Activated CD4-positive, alpha-beta T cell treated with anti-CD3 and anti-CD28 coated beads, Interleukin-2, amount 50 U/mL, for 4 hours (primary cell): ENCODE measurements at places on chromosomes 11 and 22.

GRCh38 chr22:23532731-23533130 is 47.4 kb downstream of the IGLL1 start:
- no peak for DNase-seq

GRCh38 chr11:81301166-81301830 is 1432.4 kb downstream of the FAM181B start:
- DNase-seq = no peak

DNA sequence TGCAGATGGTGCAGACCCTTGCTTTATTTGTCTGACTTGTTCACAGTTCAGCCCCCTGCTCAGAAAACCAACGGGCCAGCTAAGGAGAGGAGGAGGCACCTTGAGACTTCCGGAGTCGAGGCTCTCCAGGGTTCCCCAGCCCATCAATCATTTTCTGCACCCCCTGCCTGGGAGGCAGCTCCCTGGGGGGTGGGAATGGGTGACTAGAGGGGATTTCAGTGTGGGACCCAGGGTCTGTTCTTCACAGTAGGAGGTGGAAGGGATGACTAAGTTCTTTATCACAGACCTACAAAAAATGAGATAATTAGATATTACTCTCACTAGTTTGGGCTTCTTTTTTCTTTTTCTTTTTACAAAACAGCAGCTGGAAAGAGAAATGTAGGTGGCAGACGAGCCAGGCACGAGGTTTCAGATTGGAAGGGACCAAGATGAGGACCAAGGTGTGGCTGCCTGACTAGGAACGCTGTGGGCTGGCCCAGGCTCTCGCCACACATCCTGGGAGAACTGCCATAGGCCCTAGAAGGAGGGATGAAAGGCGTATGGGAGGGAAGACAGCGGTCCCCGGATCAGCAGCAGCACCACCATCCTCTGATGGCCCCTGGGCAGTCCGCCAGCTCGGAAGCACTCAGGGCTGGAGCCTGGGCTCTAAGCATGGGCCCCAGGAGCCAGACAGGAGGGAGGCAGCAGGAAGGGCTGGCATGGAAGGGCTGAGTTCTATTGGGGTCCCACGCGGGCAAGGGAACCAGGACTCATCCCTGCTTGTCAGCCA is 14.2 kb downstream of the TXN2 start:
- no peak for DNase-seq

GRCh38 chr22:27639248-27640086 is 162.1 kb downstream of the MN1 start:
- DNase-seq = no peak

- no peak for DNase-seq
Observed at GRCh38 chr22:16854631-16855030, 29.4 kb upstream of the XKR3 start.

GRCh38 chr11:73972620-73973449 is 9.8 kb downstream of the UCP2 start:
- no peak for DNase-seq

DNA sequence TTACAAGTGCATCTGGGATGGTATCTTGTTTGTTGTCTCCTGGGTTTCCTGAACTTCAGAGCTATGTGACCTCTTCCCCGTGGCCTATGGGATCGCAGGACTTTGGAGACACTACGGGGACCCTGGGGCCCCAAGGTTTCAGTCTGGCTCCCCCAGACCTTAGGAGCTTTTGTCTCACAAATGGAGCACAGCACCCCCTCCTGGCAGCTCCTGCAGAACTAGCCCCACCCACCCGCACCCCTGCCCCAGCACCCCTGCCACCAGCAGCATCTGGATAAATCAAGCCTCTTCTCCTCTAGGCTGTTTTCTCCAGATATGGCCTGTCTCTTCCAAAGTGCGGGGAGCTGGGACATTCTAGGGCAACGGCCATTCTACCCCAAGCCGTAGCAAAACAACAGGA is 10.4 kb downstream of the RCOR2 start:
- peak; percentile 50 for DNase-seq

- DNase-seq = no peak
Observed at GRCh38 chr11:40885250-40885954, 574.0 kb downstream of the LRRC4C start.

DNA sequence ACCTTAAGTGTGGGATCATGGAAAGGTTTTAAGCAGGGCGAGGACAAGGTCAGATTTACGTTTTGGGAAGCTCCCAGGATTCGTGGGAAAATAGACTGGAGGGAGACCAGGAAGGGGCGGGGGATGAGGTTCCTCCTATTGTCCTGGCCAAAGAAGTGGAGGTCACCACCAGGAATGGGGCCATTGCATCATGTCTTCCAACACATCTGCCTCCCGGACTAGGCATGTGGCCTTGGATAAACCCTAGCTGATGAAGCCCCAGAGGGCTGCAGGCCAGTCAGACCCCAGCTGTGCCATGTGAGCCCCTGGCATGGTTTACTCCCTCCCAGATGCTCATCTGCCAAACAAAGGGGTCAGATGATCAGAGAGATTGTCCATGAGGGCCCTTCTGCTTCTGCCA is 11.5 kb upstream of the YWHAH start:
- DNase-seq = no peak

DNA sequence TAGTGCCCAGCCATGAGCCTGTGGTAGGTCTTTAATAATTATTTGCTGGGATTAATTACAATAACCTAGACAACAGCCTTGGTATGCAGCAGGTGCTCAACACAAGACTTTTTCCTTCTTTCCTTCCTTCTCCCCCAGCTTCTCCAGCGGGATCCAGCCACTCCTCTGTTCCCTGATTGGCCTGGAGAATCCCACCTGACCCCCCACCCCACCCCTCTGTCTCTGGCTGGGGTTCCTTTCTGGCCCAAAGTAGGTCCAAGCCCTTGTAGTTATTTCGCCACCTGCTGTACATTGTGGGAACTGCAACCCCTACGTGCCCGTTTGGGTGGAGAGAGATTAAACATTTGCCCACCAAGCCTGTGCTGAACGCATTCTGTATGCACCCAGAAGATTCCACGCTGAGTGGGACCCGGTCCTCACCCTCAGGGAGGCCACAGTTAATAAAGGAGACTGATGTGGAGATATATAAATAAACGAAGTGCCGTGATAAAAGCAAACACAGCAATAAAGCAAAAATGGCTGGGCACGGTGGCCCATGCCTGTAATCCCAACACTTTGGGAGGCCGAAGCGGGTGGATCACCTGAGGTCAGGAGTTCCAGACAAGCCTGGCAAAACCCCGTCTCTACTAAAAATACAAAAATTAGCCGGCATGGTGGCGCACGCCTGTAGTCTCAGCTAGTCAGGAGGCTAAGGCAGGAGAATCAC is 32.1 kb upstream of the DGKZ start:
- DNase-seq = peak; percentile 71

GRCh38 chr11:102559839-102560238 is 29.3 kb upstream of the MMP7 start:
- no peak for DNase-seq

DNA sequence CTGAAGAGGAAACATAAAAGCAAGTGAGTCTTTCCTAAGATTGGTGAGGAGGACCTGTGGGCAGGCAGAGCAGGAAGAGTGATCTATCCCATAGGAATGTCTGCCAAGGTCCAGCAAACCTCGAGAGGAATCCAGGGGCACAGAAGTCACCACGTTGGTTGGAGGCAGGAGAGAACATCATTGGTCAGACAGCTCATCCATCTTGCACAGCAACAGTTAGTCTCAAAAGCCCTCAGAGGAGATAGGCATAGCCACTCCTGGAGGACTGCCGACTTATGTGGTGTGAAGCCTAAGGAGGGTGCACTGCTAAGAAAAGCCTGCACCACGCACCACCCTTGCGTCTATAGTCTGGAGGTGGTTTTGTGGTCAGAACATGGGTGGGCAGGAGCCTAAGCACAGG is 109.1 kb downstream of the RASSF10 start:
- no peak for DNase-seq

DNA sequence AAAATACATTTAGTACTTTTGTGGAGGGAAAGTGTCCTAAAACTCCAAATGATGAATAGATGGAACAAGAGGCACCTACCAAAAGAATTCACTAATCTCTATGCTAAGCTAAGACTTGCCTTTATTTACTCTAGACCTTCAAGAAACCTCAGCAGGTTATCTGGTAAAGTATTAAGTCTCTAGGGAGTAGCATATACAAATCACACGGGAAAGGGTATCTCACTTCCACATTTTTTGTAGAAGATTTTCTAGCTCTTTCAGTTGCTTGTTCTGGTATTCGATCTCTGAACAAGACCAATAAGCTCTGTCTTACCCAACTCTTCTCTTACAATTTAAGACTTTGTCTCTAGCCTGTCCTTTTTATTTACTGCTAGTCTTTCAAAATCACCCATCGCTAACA is 18.1 kb upstream of the CADM1 start:
- DNase-seq = no peak

DNA sequence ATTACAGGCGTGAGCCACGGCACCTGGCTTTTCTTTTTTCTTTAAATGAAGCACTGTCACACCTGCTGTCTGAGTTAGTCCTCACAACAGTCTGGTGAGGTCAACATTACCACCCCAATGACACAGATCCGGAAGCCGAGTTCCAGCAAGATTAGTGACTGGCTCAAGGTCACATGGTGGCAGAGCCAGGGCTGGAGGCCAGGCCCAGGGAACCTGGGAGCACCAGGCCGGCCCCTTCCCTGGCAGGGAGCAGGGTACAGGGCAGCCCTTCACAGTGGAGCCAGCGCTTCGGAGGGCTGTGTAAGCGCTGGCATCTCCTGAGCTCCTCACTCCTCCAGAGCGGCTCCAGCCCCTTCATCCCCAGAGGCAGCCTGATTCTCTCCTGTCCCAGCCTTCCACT is 118.7 kb downstream of the ST3GAL4 start:
- DNase-seq = no peak

DNA sequence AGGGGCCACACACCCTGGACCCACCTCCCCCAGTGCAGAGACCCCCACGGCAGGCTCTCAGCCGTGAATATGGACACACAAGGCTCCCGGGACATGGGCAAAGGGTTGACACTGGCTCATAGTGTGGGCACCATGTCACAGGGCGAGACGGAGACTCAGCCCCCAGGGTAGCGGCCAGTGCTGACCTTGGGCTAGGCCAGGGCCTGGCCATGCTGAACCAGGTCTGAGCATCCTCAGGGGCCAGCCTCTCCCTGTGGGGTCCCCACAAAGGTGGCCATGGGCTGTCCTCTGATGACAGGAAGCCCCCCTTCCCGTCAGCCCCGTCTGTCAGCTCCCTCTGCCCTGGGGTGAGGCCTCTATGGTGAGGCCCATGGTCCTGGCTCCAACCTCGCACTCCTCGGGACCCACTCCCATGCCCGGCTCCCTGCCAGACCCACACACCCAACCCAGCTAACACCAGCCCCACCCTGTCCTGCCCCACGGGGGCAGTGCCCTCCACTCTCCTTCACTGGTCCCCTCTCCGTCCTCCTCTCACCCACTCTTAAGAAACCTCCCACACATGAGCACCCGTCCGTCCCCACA is 19.0 kb upstream of the PRODH start:
- no peak for DNase-seq

GRCh38 chr22:43477966-43478365 is 66.2 kb downstream of the MPPED1 start:
- no peak for DNase-seq

GRCh38 chr11:8253566-8253965 is 10.1 kb downstream of the LMO1 start:
- DNase-seq = no peak

DNA sequence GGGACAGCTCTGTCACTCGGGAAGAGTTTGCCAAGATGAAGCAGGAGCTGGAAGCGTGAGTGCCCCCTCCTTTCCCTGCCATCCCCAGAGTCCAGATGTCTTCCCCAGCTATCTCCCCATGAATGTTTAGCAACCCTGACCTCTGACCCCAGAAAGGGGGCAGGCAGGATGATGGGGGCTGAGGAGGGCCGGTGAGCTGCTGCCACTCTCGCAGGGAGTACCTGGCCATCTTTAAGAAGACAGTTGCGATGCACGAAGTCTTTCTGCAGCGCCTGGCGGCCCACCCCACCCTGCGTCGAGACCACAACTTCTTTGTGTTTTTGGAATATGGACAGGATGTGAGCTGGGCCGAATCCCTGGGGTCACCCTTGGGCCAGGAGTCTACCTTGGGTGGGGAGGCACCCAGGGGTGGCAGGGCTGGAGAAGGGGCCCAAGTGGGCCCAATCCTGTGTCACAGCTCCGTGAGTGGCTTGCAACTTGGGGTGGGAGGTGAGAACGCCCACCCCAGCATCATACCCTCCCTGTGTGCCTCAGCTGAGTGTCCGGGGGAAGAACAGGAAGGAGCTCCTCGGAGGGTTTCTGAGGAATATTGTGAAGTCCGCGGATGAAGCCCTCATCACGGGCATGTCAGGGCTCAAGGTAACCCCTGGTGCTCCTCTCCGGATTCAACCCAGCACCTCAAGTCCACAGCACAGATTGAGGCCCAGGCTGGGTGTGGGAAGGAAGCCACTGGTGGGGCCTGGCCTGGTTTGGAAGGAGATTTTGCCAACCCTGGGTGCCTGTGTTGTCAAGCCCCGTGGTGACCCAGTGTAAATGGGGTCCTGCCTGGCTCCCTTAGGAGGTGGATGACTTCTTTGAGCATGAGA is 7.5 kb downstream of the CFL1 start:
- no peak for DNase-seq

DNA sequence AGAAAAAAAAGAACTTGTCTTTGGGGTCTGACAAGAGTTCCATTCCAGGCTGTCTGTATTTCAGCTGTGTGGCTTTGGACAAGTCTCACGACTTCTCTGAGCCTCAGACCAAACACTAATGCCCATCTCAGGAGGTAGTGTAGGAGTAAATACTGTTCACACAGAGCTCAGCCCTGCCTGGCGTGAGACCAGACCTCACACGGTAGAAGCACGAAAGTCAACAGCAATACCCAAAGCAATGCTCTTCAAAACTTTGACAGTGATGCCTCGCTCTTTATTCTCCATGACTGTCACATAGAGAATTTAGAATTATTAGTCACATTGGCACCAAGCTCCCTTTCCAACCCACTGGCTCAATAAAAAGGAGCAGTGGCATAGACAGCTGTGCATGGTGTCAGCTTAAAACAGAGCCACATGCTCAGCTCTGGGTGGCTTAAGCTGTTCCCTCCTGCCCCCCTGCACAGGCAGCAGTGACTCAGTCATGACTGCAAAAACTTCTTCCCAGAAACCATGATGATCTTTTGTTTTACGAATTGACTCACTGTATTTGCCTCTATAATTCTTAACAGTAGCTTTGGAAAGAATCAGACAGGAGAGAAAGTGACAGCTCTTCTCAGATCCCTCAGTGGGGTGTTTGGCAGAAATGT is 74.0 kb upstream of the PHF21B start:
- DNase-seq = no peak

DNA sequence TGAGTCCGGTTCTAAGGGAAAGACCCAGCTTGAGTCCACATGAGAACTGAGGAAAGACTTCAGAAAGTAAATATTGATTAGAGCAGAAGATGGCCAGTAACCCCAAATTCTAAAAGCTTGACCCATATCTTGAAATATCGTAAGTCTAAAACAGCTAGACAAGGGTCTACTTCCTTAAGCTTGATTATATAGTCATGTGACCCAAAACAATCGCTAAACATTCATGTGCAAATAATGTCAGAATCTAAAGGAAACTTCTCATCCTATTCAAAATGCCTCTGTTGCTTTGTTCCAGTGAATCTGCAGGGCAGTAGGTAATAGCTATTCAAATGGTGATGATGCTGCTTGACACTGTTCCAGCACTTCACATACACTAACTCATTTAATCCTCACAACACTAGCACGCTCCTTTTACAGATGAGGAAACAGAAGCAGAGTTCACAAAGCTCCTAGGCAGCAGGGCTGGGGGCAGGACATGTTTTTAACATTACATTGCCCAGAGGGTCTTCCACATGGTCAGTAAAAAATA is 52.6 kb downstream of the TCF20 start:
- no peak for DNase-seq

GRCh38 chr11:9905960-9906791 is 242.3 kb downstream of the SWAP70 start:
- no peak for DNase-seq

- DNase-seq = no peak
Observed at GRCh38 chr11:127049486-127049885, 48.9 kb upstream of the KIRREL3 start.
